ENCODE measurements at places on chromosomes 16 and 17. TPM values are rescaled to one million over a fixed set of nuclear protein-coding genes. Genes with fewer than 3 reads are reported as not detected.
A peak's percentile ranks its signal among the peaks of the same experiment; 100 is the strongest.

GRCh38 chr16:85635545-85636140 is 22.5 kb downstream of the GSE1 start:
- peaks cover 7% of the 10 kb centered on the region for H3K36me3 ChIP-seq
- no peak for DNase-seq
- H3K4me3 ChIP-seq = no peak overlapping the region
- H3K27ac ChIP-seq = no peak overlapping the region
- H3K27me3 ChIP-seq = no peaks in the 10 kb centered on the region
- H3K4me1 ChIP-seq = peaks cover 47% of the 10 kb centered on the region

DNA sequence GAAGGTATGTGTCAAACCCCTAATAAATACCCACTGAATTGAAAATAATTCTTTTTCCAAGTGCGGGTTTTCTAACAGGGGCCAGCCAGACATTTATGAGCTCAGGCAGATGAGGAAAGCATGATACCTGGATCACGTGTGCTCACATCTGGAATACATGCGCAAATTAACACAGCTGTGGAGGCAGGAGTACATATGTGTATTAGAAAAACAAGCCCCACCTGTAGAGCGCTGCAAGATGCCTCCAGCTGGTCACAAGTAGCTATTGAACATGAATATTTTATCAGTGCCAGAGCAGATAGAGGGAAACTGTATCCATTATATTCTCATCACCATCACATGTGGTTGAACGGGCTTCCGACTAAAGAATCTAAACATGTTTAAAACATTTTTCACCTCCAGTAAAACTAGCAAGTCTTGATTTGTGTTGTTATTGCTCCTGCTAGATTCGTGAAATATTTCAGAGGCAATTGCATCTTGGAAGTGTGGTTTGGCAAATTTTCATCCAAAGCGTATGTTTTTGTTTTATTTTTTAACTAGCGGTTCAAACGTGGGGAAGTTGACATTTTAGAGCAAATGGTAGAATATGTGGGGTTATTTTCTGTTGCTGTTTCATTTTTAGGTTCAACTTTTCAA is 482.8 kb downstream of the CDH13 start:
- DNase-seq = no peak
- H3K27ac ChIP-seq = no peak overlapping the region
- no peaks in the 10 kb centered on the region for H3K27me3 ChIP-seq
- peaks cover 18% of the 10 kb centered on the region for H3K4me1 ChIP-seq

DNA sequence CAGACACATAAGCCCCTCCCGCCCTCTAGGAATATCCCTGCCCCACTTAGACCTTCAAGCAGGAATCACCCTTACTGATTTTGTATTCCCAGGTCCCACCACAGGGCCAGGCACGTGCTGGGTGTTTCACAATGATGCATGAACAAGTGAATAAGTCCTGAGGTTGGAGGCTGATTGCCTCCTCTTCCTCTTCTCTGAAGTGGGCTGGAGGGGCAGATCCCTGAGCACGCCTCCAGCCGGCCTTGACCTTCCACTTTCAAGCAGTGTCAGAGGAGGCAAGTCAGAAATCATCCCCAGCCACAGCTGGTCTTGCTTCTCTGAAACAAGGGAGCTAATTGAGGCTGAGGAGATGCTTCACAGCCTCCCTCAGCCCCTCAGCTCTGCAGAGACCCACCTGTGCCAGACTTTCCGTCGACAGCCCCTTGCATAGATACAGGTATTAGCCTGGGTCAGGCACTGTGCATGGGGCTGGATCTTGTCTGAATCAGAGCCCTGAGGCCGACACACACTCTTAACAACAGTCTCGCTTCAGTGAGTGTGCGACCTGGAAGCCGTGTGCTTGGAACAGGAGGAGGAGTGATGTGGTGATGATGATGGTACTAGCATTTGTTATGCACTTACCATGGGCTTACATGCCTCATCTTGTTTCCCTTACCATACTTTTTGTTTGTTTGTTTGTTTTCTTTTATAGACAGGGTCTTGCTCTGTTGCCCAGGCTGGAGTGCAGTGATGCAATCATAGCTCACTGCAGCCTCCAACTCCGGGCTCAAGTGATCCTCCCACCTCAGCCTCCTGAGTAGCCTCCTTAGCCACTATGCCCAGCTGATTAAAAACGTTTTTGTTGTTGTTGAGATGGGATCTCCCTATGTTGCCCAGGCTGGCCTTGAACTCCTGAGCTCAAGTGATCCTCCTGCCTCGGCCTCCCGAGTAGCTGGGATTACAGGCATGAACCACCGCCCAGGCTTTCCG is 15.0 kb downstream of the MRM1 start:
- H3K27ac ChIP-seq = no peak overlapping the region
- DNase-seq = no peak
- no peaks in the 10 kb centered on the region for H3K36me3 ChIP-seq
- H3K4me1 ChIP-seq = peaks cover 4% of the 10 kb centered on the region

Gene HOXB7
- 1.2 TPM for total RNA-seq

Gene CDH8
- 0.82 TPM for total RNA-seq

Gene GALR2
- total RNA-seq = not detected

Gene HEXIM1
- 21.3 TPM for total RNA-seq

- H3K4me1 ChIP-seq = peaks cover 54% of the 10 kb centered on the region
- no peaks in the 10 kb centered on the region for H3K36me3 ChIP-seq
- DNase-seq = no peak
- no peak overlapping the region for H3K4me3 ChIP-seq
- H3K27me3 ChIP-seq = no peaks in the 10 kb centered on the region
Measured at GRCh38 chr16:87369117-87369765, 14.3 kb downstream of the FBXO31 start.

- peaks cover 57% of the 10 kb centered on the region for H3K27me3 ChIP-seq
- no peaks in the 10 kb centered on the region for H3K4me1 ChIP-seq
- H3K27ac ChIP-seq = peak within 1 kb of the TSS; percentile 76
Measured at GRCh38 chr16:54286366-54287130, at the start of gene IRX3. TSS of gene IRX3 (minus strand) at chr16:54286787. CDS start at chr16:54286050, 737 bp downstream.

Gene KRTAP16-1
- total RNA-seq = not detected

Gene TUFM
- 155 TPM for total RNA-seq

Gene CBLN1
- 0.25 TPM for total RNA-seq

GRCh38 chr16:30079480-30079879 is 3.7 kb downstream of the PPP4C start:
- H3K27ac ChIP-seq = no peak overlapping the region
- peaks cover 24% of the 10 kb centered on the region for H3K4me1 ChIP-seq

- no peak overlapping the region for H3K4me3 ChIP-seq
- no peak overlapping the region for H3K27ac ChIP-seq
- H3K4me1 ChIP-seq = peaks cover 10% of the 10 kb centered on the region
- H3K36me3 ChIP-seq = no peaks in the 10 kb centered on the region
- DNase-seq = no peak
Measured at GRCh38 chr16:30482366-30482765, 9.8 kb downstream of the ITGAL start.

DNA sequence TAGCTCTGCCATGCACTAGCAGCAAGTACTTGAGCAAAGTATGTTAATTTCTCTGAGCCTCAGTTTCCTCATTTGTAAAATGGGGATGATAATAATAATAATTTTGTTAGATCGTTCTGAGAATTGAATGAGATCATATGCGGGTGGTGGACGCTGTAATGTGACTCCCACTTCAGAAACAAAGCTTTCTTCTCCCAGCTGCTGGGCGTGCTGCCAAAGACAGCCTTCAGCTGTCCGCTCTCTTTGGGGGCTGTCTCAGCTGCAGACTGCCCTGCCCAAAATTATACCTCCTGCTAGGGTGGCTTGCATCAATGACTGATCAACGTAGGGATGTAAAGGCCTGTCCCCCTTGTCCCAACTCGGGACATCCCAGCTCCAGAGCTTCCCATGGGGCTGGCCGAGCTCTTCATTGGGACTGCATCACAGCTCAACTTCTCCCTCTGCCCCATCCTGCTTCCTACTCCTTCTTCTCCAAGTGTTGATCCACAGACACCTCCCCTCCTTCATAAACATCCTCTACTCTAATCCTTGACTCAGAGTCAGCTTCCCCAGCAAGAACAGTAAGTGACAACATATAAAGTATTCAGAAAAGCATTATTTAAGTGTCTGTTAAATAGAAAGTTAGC is 30.7 kb upstream of the CDH5 start:
- H3K27ac ChIP-seq = no peak overlapping the region
- no peak for DNase-seq
- no peaks in the 10 kb centered on the region for H3K36me3 ChIP-seq
